ENCODE measurements at places on chromosomes 2 and 18.

- no peak for DNase-seq
Observed at GRCh38 chr18:6759579-6759978, 30.1 kb downstream of the ARHGAP28 start.

DNA sequence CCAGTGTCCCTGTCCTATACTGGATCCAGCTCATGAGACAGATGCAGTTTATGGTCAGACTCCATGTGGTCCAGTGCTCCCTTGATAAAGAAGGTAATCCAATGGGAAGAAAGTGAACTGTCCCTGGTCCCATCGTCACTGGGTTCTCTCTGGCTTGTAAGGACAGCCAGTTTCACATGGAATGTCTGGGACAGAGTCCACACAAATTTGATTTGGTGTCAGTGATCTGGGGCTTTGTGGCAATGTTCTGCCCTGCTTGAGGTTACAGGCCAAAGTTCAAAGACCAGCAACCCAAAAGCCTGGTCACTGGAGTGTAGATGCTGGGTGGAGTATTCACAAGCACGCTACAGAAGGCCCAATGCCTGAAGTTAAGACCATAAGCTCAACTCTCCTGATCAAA, 22.2 kb upstream of the FHL2 start:
- no peak for DNase-seq

- DNase-seq: no peak
Observed at GRCh38 chr18:44955825-44956224, 275.1 kb downstream of the SETBP1 start.

DNA sequence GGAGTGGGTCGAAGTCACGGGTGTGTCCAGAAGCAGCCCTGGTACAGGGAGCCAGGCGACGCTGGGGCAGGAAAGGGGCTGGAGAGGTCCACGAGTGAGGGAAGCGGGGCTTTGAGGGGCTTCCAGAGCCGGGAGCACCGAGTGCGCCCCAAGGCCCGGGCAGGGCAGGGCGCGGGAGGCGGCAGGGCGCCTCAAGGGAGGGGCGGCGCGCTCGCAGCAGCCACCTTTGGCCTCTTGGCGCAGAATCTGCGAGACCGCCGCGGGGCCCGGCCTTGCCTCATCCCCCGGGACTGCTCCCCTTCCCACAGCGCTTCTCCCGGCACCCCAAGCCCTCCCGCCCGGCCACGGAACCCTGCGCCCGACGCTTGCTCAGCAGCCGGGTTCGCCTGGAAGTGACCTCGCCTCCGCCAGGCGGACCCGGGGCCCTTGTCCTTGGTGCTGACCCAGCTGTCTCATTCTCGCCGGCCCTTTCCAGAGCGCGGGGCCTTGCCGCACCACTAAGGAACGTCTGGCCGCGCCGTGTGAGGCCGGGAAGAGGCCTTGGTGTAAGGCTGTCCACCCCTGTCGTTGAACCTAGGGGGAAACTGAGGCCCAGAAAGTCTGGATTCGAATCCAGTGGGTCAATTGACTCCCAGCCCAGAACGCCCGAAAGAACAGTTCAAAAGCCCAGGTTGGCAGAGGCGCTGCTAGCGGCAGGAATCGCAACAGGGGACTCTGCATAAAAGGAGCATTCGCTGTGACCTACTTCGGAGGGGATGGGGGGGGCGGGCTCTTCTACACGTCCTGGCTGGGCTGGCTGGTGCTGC, 584 bp upstream of the DNER start:
- DNase-seq: peak; percentile 68

GRCh38 chr2:221115944-221116343, 456.2 kb downstream of the EPHA4 start:
- DNase-seq: no peak

DNA sequence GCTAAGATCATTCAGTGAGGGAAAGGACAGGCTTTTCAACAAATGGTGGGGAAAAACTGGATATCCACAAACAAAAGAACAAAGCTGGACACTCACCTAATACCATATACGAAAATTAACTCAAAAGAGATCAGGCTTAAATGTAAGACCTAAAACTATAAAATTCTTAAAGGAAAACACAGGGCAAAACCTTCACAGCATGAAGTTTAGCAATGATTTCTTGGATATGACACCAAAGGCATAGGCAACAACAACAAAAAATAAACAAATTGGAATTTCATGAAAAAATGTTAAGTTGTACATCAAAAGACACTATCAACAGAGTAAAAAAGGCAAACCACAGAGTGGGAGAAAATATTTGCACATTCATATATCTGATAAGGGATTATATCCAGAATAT, 28.3 kb downstream of the PIAS2 start:
- DNase-seq: no peak

DNA sequence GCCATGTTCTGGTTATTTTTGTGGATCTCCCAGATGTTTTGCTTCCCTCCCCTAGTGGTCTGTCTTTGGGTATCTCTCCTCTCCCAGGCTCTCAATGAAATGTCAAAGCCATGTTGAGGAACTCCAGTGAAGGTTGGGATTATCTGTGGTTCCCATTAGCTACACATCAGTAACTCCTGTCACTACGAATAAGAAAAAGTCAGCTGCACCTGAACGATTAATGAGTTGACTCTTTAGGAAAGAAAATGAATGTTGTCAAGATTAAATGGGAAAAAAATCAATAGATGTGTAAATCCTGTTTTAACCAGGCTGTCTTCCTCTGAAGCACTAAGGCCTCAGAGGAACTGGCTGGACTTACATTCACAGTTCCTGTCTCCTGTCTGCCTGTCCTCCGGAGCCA, 94.0 kb upstream of the DAPL1 start:
- DNase-seq: no peak

- DNase-seq: no peak
Observed at GRCh38 chr2:237711458-237712150, 84.2 kb downstream of the LRRFIP1 start.

DNA sequence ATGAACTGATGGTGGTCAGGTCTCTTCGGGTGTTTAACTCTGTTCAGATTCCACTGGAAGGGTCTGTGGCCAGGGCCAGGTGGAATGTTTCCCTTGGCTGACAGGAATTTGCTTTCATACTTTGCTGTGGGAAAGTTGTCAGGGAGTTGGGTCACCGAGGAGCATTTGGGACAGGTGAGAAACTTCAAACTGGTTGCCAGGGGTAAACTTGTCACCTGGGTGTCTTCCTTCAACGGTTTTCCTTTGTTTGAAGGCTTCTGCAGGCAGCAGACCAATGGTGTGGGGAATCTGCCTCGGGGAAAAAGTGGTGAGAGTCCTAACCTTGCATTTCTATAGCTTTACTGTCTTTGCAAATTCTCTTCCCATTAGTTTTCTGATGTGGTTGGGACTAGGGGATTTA, 92.2 kb downstream of the TGFA start:
- DNase-seq: no peak

DNA sequence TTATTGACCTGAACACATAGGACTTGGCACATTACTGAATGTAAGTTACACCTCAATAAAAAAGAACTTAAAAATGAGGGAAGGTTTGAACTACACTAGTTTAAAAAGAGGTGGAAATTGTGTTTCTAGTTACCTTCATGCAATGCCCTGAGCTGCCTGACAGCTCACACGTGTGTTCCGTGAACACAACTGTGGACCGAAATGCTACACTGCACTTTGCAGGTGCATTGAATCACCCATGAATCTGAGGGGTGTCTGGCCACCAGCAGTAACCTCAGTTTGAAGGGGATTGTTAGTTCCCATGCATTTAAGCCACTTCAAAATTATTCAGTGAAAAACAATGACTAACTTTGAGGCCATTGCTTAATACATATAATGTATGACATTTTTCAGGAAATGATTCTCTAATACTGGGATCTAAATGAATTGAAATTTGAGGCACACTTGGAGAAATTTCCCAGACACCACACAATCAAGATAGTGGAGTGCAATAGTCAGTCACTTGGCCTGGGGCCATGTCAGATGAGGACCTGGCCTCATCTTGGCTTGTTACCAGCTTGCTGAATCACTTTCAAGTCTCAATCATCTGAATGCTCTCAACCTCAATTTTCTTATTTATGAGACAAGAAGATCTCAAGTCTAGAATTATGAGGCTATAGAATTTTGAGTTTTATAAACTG, 59.3 kb downstream of the MYL12B start:
- peak; percentile 81 for DNase-seq

DNA sequence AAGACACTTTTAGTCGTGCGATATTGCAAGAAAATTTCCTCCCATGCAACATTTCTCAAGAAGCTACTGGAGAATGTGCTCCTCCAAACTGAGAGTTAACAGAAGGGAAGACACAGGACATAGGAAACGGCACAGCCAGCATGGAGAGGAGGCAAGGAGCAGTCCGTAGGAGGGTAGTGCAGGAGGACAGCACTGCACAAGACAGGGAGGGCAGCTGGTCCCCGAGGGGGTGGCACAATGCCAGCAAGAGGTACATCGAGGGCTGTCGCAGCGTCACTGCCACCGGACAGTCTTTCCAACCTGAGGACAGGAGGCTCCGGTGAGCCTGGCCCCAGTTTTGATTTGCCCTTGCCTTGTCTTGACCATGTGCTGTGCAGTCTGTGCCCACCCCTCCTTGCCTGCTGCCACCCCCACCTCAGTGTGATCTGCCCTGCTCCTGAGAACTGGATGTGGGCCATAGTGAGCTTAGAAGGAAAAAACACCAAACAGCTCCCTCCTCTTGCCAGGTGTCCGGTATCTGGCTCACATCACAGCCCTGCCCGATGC, 81.6 kb upstream of the LAPTM4A start:
- DNase-seq: no peak
